ENCODE measurements at places on chromosomes 3 and 15.

GRCh38 chr3:11914041-11914440 is 67.4 kb upstream of the TAMM41 start:
- no peak for DNase-seq

DNA sequence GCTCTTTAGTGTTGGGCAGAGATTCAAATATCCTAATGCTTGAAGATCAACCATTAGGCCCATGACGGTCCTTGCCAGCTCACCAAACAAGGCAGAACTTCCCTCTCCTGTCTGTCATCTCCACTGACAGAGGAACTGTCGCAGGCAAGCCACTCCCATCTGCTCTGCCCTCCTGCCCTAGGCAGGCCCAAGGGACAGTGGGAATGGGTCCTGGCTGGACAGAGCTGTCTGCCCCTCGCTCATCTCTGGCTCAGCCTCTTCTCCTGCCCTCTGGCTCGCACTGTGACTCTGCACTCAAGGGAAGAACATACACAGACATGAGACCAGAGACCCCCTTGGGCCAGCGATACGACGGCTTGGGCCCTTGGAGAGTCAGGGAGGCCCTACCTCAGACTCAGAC is 7.6 kb upstream of the MUSTN1 start:
- DNase-seq = no peak

DNA sequence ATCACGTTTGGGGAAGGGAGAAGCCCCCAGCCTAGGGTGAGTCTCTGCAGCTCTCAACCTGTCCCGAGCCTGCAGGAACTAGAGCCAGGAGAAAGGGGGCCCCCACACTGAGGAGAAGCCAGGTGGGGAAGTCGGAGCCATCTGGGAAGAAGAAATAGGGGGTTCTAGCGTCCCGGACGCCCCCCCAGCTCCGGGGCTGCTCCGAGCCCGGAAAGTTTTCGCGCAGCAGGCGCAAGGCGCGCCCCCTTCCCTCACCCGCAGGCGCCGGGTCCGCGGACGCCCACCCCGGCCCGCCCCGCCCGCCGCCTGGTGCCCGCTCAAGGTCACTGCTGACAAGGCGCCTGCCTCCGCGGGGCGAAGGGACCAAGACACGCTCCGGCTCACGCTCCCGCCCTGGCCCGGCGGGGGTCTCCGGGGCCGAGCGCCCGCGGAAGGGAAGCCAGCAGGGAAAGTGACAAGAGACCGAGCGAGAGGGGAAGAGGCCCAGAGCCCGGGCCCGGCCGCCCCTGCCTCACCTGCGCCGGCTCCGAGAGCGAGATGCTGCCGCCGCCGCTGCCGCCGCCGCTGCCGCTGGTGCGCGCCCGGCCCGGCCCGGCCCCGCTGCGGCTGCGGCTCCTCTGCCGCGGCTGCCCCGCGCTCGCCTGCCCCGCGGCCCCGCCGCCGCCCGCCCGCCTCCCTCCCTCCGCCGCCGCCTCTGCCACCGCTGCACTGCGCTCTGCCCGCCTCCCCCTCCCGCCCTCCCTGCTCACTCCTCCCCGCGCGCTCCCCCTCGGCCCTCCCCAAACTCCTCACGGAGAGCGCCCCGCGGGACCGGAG is 108.4 kb upstream of the SLC6A11 start:
- no peak for DNase-seq

DNA sequence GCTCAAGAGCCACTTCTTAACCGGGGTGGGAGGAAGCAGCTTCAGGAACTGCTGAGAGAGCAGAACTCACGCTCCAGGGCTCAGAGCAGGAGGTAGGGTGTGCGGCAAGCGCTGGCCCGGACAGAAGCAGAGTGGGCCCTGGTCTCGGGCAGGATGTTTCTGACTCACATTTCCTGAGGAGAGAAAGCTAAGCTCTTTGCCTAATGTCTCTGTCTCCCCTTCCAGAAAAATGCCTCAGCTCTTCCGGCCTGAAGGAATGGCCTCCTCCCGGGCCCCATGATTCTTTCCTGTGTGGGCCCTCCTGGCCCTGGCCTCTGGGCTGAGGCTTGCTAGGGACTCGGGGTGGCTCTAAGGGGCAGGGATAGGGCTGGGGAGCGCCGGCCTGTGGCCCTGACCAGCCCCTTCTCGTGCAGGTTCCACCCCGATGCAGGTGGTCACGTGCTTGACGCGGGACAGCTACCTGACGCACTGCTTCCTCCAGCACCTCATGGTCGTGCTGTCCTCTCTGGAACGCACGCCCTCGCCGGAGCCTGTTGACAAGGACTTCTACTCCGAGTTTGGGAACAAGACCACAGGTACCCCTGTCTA is 4.1 kb upstream of the STAB1 start:
- no peak for DNase-seq

GRCh38 chr3:142263112-142263511 is 37.7 kb upstream of the GK5 start:
- DNase-seq = no peak

DNA sequence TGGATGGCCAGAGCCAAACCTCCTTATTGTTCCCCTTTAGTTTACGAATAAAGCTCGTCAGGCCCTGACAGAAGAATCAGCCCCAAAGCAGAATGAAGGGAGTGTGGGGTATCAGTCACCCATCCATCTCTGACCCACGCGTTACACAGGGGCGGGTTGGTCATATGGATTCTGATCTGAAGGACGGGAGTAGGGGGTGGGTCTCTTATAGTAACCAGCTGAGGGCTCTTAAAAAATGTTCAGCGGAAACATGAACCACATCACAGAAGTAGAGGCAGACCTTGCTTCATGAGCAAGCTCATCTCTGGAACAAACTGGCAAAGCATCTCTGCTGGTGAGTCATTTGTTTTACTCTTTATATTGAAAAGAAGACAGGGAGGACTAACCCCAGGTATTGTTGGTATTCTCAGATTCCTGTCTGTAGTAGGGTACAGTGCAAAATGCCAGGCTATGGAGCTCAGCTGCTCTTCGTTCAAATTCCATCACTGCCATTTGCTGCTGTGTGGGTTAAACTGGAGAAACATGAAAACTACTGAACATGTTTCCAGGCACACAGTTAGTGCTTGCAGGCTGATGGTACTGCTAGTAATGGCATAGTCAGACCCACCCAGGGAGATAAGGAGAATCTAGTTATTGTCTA is at the start of gene CXCR6:
Gene CXCR6, plus strand, starts transcription at position 258 of the 640 bp plus-strand sequence. CDS start 3,018 bp downstream, outside the sequence.
- DNase-seq = no peak

GRCh38 chr15:72554471-72555425 is 80.6 kb downstream of the ARIH1 start:
- no peak for DNase-seq

DNA sequence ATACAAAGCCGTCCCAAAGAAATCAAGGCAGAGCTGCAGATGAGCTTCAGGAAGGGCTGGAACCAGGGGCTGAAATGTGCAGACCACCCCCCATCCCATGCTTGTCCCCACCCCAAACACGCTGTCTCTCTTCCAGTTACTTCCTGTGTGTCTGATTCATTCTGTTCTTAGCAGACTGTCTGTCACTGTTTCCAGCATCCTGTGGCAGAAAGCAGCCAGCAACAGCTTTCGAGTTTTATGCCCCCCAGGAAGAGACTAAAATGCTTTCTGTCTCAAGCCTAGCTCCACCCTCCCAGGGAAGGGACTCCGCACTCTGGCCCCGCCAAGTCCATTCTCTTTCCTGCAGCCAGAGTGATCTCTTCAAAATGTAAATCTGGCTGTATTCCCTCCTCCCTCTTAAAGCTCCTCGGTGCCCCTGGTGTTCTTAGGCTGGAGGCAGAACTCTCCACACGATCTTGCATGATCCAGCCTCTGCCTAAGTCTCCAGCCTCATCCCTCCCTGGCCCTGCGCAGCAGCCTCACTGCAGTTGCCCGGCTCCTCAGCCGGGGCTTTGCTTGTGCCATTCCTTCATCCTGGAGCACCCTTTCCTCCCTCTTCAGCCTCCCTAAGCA is 41.5 kb downstream of the HRH1 start:
- DNase-seq = no peak

GRCh38 chr15:56919609-56920366 is 1.3 kb downstream of the TCF12 start:
- DNase-seq = no peak

GRCh38 chr15:42849836-42850235 is 70.7 kb downstream of the TTBK2 start:
- DNase-seq = no peak

DNA sequence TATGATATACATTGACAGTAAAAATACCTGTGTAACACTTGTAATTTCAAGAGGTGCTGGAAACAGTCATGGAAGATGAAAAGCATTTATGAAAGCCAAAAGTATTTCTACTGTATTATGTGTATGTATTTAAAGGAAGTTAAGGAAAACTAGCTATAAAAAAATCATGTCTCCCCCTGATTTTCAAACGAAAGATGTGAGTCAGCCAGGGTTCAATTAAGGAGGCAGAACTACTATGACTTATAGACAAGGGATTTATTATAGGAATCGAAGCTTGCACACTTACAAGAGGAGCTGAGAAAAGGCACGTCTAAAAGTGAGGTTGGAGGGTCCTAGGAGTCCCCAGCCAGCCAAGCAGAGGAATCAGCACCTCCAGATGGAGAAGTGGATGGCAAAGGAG is 119.4 kb downstream of the SUCLG2 start:
- DNase-seq = no peak

GRCh38 chr3:112818289-112818688 is 28.4 kb downstream of the CD200R1L start:
- DNase-seq = no peak

- no peak for DNase-seq
Observed at GRCh38 chr3:158808697-158809096, 6.8 kb downstream of the MFSD1 start.

DNA sequence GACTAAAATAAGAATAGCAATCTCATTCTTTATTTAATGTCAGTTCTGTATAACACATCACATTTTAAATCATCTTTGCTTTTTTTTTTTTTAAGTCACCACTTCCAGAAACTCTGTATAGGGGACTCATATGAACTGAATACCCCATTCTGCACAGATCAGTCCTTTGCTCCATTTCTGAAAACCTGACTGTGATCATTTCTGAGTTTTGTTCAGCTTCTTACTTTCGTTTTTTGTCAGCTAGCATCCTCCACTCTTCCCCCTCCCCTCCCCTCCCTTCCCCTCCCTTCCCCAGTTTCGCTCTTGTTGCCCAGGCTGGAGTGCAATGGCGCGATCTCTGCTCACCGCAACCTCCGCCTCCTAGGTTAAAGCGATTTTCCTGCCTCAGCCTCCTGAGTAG is 49.8 kb upstream of the SGO1 start:
- DNase-seq = no peak

DNA sequence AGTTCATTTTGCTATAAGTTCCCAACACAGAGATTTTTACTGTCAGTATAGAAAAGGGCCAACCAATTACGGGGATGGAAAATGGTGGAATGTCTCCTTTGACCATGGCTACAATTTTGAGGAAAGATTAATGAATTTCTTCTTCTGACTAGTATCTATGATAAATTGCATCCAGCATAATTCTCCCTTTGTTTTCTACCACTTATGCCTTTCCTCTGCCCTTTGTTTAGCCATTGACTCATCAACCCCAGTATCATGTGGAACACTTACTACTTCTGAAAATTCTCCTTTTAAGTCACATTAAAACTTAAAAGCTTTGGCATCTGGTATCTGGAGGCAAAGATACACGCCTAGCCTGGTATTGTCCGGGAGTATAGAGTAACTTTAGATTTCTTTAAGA is 92.9 kb upstream of the CADPS start:
- no peak for DNase-seq

Data from tibial nerve (tissue), 4 donors.